A549 (cell line): ENCODE measurements at places on chromosomes 5 and 9.

GRCh38 chr5:12292610-12293204, 388.5 kb upstream of the CTNND2 start:
- peak; percentile 12 for DNase-seq

DNA sequence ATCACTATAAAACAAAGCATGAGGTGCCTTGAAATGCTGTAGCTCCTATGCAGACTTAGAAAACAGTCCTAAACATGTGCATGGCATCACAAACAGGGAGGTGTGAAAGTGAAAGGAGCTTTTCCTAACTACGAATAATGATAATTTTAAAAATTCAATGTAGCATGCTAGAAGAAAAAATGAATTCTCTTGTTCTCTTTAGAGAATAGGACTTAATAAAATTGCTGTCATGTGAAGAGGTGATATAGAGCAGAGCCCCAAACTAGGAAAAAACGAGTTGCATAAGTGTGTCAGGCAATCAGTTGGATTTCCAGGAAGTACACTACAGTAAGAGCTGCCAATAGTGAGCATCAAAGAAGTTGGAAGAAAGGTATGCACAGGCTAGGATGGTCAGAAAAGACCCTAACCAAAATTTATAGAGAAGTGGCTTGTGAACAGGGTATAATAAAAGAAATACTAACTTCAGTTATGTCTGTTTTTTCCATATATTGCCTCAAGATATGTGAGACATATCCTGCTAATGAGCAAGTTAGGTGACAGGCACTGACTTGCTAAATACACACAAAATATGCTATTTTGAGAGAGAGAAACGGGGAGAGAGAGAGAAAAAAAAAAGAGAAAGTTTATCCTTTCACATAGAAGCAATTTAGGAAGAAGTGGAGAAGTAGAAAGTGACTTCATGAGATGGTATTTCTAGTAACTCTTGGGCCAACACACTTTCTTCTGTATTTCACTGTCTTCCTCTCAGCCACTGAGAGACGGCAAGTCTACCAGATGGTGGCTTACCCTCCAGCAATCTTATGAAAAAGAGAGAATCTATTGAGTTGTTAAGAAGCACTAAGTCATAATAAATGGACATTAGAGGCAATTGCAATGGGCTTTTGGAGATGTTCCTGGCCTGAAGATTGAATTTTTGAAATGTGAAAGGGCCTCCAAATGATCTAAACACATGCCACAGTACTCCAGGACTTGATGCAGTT, 18.0 kb downstream of the ITGA2 start:
- DNase-seq, result no peak

DNA sequence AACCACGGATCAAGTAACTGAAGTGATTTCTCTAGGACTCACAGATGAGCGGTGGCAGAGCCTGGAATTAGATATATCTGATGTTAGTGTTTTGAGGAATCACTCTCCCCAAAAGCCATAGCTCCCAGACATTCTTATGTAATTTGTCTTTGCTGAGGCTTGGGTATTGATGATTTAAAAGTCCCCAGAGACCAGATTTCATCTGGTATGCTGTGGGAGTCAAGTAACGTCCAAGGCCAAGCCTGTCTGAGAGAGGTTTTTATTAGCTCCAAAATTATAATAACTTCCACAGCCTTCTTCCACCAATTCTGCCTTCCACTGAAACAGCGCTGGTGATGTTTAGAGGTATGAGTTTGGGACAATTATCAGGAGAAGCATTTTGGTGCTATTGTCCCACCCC, 21.3 kb upstream of the KCNIP1 start:
- no peak for DNase-seq

DNA sequence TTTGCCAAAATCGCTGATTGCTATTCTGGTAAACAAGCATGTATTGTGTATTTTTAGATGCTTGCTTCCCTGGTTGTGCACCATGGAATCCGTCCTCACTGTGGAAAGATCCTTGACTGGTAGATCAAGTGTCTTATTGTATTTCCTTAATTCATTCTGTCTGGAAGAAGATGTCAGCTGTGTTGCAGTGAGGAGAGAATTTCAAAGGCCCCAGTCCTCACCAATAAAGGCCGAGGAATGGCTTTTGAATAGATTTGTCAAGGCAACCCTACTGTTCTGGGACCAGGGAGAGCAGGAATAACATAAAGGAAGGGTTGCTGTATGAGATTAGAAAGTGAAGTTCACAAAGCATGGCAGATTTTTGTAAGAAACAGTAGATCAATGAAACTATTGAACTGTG, 36.2 kb upstream of the POU5F2 start:
- no peak for DNase-seq

GRCh38 chr5:173178369-173178910, 34.1 kb downstream of the BNIP1 start:
- DNase-seq, result no peak

- no peak for DNase-seq
Measured at GRCh38 chr9:98226516-98226915, 28.9 kb downstream of the TBC1D2 start.

DNA sequence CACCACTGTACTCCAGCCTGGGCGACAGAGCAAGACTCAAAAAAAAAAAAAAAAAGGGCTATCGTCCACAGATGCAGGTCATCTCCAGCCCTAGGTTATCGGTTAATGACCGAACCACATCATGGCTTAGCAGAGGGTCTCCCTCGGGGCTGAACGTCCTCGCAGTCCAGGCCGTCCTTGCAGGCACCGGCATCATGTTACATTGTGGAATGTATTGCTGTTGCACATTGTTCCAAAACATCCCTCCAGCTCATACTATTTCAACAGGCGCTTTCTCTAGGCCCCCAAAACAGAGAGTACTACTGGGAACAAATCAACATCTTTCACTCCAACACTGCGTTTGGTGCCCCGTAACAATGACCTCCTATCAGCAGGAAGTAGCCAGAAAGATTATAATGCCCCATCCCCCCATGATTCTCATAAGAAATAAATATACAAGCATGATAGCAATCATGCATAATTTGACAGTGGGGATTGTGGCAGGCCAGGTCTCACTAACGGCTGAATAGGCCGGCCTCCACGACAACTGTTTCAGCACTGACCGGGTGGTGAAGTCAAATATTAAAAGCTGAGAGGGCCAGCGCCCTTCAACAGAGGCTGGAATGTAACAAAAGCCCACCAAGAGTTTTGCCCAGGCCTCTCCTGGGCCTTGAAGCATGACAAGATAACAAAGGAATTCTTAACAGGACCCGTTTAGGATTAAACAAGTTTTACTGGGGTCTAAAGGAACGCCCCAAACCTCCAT, 1.1 kb upstream of the LCN9 start:
- DNase-seq, result no peak

DNA sequence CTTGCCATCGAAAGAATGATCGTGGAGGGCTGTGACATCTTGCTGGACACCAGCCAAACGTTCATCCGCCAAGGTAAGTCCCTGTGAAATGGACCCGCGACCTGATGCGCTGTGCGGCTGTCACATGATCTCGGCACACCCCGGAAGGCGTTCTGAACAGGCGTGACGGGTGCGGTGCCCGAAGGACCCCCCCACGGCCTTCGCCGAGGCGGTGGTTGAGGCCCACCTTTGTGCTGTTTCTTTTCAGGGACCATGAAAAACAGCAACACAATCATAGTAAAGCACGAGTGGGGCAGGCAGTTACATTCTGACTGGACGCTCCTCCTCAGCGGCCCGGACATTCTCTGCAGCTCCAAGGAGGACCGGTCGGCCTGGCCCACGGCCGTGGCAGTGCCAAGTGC, 126.7 kb downstream of the RASGRF2 start:
- no peak for DNase-seq

DNA sequence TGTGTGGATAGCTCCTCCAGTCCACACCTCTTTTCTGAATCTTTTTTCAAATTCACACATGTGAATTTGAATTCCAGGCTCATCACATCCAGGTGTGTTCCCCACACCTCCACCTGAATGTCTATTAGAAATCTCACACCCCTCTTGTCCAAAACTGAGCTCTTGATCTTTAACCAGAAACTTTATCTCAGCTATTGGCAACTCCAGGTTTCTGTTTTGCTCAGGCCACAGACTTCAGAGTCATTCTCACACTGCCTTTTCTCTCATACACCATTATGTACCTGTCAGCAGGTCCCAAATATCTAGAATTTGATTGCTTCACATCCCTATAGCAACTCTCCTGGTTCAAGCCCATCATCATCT, 11.6 kb downstream of the NIPSNAP3B start:
- DNase-seq, result no peak

DNA sequence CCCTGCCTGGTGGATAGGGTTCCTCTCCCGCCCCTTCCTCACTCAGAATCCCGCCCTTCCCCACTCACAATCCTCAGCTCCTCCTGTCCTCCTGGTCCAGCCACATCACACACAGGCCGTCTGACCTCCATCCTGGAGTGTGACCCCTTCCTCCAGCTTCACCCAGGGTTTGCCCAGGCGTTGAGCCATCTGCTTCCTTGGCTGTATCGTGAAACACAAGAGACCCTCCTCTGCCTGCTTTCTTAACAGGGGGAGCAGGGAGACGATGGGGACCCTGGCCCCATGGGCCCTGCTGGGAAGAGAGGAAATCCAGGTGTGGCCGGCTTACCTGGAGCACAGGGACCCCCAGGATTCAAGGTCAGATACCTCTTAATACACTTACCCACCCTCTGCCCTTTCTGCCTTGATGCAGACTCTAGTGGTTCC, 32.3 kb upstream of the ORM1 start:
- no peak for DNase-seq

DNA sequence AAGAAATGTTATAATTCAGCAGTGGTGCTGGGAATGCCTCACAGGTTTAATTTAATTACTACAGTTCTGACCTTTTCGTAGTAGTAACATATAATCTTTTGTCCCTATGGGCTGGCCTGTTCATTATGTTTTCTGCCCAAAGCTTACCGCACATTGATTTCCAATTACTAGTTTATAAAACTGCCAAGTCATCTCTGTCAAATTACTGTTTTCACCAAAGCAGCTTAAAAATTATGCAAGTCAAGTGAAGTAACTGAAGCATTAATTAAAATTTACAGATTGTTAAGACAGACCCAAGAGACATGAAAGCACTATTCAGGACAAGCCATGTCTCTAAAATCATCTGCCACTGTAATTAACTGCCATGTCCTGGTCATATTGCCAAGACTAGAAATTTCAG, 93.9 kb upstream of the FTMT start:
- DNase-seq, result no peak

- DNase-seq, result no peak
Measured at GRCh38 chr5:127440831-127441230, 76.6 kb upstream of the PRRC1 start.

DNA sequence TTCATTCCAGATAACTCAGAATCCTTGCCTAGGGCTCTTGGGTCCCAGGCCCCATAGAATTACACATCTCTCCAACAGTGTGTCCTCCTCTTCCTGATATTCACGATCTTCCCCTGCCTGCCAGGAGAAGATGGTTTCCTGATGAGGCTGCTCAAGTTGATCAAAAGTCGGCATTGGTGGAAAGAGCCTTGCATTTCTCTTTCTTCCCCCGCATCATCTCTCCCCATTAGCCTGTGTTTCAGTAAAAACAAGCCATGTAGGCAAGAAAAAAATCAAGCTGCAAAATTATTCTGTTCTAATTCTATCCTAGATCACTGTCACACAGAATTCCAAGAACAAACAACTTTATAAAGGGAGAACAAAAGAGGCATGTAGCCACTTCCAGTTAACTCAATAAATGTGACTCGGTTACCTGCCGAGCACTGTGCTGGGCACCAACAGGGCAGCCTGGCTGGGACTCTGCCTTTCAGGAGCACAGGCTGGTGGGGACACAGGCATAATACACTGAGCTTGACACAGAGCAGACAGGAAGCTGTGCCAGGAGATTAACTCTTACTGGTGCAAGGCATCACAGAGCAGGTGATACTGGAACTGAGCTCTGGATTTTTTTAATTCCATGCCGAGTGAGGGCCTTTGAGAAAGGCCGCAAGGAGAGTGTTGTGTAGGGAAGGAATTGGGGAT, 25.6 kb downstream of the TMOD1 start:
- no peak for DNase-seq

GRCh38 chr9:124163760-124164255, 93.9 kb upstream of the NEK6 start:
- no peak for DNase-seq
